Hair follicle dermal papilla cell (primary cell): ENCODE measurements at places on chromosomes 2 and 18. TPM values are rescaled to one million over a fixed set of nuclear protein-coding genes. Genes with fewer than 3 reads are reported as not detected.

Gene KIAA2012
- total RNA-seq, result not detected in 2 replicates

Gene EEF1B2
- 267 and 312 TPM in 2 replicates for total RNA-seq

Gene REG3G
- not detected in 2 replicates for total RNA-seq

Gene PLGLB1
- 1.8 TPM in 1 of 2 replicates, not detected in the other for total RNA-seq

Gene CPO
- not detected in 2 replicates for total RNA-seq

Gene LIPT1
- total RNA-seq, result 4.5 and 4.7 TPM in 2 replicates
